Diencephalon (tissue), 1 donor: ENCODE measurements at places on chromosomes 12 and 14. TPM values are rescaled to one million over a fixed set of nuclear protein-coding genes. Genes with fewer than 3 reads are reported as not detected.

C14orf93 gene
- total RNA-seq = 3.5 TPM

PCK2 gene
- 3.0 TPM for total RNA-seq

HOXC5 gene
- not detected for total RNA-seq

COA8 gene
- 48.2 TPM for total RNA-seq

SLCO1B3 gene
- 0.46 TPM for total RNA-seq

FAM181A gene
- 6.7 TPM for total RNA-seq

AMN gene
- 0.23 TPM for total RNA-seq

SAMD15 gene
- 20.8 TPM for total RNA-seq

E2F7 gene
- 2.3 TPM for total RNA-seq

P3H3 gene
- 15.0 TPM for total RNA-seq

BCAT1 gene
- total RNA-seq = 76.1 TPM

LRP1-AS gene
- total RNA-seq = not detected

CISTR gene
- not detected for total RNA-seq

COX8C gene
- not detected for total RNA-seq

LTB4R2 gene
- total RNA-seq = 1.8 TPM

PPP1R1A gene
- total RNA-seq = 31.8 TPM

MANSC4 gene
- not detected for total RNA-seq

TDRD9 gene
- 4.4 TPM for total RNA-seq

RNF212B gene
- not detected for total RNA-seq

DAO gene
- not detected for total RNA-seq

PKP2 gene
- 6.9 TPM for total RNA-seq

C14orf180 gene
- 0.92 TPM for total RNA-seq

C14orf132 gene
- total RNA-seq = 118 TPM

SPRING1 gene
- total RNA-seq = 48.7 TPM

GLT8D2 gene
- 11.5 TPM for total RNA-seq

CLEC2D gene
- 10.1 TPM for total RNA-seq

TEX52 gene
- not detected for total RNA-seq

SELPLG gene
- 2.8 TPM for total RNA-seq

TAS2R10 gene
- total RNA-seq = 3.7 TPM

RND1 gene
- total RNA-seq = 26.1 TPM

TMTC1 gene
- total RNA-seq = 42.4 TPM

KIF26A gene
- 9.2 TPM for total RNA-seq

GRIN2B gene
- total RNA-seq = 97.1 TPM

KLC1 gene
- 465 TPM for total RNA-seq

DNAJC22 gene
- total RNA-seq = 0.92 TPM

TTC9 gene
- 29.3 TPM for total RNA-seq

TRAFD1 gene
- 40.6 TPM for total RNA-seq
